ENCODE measurements at places on chromosomes 5 and 9.

DNA sequence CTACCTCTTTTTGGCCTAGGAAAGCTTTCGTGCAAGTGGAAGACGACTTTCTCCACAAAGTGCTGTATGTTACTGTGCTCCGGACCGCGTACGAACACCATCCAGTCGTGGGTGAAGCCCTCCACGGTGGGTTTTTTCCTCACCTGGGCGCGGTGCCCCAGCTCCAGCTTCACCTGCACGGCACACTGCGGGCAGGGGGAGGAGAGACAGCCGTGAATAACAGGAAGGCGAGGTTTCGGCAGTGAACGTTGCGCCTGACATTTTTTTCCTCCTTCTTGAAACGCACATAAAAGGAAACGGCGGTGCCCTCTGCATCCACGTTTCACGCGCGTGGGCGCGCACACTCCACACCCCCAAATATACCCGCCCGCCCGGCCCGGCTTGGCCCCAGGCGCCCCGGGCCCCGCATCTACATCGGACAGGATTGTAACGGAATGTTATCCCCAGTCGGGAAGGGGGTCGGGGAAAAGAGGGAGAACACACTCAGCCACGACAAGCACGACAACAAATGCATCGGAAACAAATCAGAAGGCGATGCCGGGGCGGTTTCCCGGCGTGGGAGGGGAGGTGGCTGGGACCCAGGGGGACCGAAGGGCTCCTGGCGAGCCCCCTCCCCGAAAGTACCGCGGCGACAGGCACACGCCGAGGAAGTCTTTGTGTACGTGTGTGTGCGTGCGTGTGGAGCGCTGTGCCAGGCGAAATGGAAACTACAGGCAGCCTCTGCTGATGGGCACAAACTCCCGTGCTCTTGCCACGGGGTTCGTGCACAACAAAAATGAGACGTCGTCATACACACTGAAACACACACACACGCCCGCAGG lies 1.4 kb downstream of the MLLT3 start:
- DNase-seq: no peak

- no peak for DNase-seq
Observed at GRCh38 chr9:9341203-9341602, 1271.6 kb downstream of the PTPRD start.

DNA sequence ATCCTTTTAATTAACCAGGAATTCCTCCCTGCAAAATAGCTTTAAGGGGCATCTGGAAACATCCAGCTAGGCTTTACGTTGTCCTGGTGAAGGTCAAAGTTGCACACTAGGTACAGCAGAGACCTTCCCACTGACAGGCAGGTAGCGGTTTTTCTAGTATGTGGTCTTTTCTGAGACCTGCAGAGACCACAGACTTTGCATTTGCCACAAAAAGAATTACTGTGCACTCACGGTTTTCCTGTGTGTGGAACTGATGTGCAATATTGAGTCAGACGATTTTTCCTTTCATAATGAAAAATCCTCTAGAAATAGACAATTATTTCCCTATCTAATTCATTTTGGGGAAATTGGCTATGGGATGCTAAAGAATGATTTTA lies 417.0 kb upstream of the ADAMTSL1 start:
- DNase-seq: no peak

- no peak for DNase-seq
Observed at GRCh38 chr9:122382901-122383850, 12.4 kb downstream of the PTGS1 start.

- DNase-seq: no peak
Observed at GRCh38 chr5:174773371-174773770, 49.0 kb downstream of the MSX2 start.

GRCh38 chr5:43336159-43336558 lies 22.9 kb upstream of the HMGCS1 start:
- DNase-seq: no peak

DNA sequence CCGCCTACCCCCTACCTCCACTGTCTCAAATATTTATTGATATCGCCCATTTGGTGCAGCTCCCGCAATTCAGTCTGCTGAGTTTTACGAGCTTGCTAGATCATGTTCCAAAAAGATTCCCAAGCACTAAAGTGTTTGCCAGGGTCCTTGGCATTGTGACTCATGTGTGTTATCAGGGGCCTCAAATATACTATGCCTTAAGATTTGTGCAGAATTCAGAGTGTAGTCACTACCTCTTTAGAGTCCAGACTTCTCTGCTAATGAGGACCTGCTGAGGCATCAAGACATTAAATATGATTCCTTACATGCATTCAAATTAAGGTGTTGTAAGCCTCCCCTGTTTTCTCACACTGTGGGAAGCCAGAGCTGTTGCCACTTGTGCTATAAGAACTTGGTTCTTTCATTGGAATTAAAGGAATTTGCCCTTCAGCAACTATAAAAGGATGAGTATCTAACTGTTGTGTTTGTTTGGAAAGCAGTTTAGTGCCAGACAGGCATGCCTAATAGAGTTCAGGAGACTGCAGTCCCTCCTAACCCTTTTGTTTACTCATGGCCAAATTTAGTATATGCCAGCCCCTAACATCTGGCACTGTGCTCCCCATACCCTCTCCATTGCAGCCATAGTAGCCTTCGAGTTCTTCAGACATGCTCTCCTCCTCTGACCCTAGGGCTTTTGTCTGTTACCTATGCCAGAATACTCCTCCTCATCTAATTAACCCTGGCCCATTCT lies 316.4 kb downstream of the NR3C1 start:
- DNase-seq: no peak

All from stimulated activated CD4-positive, alpha-beta T cell treated with anti-CD3 and anti-CD28 coated beads, Interleukin-1b, Interleukin-23, amount 100 ng/mL, for 1 hour (primary cell).